ENCODE measurements at places on chromosomes 1 and 21.

DNA sequence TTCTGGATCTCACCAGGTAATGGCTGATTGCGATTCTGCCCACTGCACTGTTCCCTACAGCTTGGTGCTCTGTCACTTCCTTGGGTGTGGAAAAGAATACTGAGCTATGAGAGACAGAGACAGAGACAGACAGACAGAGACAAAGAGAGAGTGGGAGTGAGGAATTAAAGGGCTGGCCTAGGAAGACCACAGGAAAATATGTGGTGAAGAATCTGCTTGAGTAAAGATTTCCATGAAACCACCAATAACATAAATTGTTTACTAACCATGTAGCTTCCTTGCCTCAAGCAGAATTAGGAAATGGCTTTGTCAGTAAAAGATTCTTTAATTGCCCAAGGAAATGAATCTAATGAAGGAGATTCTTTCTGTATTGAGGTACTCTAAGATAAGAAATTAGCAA, 54.4 kb downstream of the MPZL1 start:
- DNase-seq = no peak

DNA sequence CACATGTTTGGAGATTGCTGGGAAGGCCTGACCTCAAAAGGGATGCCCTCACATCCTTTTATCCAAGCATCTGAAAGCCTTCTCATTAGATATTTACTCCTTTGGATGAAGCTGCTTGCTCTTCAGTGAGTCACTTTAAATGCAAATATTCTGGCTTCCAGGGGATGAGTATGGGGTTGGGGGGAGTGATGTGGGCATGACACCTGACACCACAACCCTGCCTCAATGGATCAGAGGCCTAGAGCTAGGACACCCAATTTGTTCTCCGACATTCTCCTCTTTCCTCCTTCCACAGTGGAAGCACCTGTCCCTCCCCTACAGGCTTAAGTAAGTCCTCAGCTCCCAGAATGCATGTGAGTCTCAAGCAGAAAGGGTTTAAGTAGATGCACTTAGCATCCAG, 238.3 kb downstream of the OMA1 start:
- DNase-seq = no peak

DNA sequence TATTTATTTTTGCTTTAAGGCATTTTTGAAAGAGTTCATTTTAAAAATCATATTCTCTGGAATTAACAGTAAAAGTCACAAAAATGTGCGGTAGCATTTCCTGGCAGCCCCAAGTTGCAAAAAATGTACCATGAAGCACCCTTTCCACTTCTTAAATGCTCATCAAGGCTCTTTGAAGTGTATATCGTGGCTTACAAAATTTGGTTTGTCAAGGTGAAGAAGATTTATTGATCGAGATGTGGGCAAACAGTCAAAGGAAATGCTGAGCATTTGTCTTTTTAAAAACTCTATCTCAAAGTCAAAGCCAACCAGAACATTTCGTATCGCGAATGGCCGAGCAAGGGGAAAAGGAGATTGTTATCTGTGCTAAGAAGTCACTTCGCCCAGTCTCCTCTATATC, 277.5 kb upstream of the KAZN start:
- DNase-seq = no peak

DNA sequence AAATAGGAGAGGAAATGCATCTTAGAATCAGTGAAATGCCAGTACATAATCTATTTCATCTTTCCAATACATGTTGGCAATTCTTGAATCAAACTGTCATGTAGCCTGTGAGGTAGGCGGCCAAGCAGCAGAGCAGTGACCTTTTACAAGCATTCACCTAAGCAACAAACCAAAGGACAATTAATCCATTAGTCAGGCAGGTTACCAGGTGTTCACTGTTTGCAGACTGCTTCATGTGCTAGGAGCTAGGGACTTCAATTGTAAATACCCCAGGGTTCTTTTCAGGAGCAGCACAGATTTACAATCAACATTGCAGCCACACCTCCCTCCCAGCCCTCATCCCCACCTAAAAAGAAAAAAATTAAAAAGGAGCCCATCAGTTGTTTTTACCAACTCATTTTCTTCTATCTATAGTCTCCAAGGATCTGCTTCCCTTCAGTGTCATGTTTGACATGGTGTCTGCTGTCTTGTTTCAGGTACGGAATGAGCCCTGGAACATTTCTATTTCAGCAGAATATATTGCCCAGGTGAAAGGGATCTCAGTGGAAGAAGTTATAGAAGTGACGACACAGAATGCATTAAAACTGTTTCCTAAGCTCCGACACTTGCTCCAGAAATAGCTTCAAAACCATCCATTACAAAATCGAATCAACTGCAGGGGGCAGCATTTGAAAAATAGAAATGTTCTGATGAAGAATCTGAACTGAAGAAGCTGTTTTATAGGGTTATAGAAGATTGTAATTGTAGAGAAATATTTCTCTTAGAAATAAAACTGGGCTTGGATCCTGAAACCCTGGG, 23.0 kb downstream of the TATDN3 start:
- no peak for DNase-seq

DNA sequence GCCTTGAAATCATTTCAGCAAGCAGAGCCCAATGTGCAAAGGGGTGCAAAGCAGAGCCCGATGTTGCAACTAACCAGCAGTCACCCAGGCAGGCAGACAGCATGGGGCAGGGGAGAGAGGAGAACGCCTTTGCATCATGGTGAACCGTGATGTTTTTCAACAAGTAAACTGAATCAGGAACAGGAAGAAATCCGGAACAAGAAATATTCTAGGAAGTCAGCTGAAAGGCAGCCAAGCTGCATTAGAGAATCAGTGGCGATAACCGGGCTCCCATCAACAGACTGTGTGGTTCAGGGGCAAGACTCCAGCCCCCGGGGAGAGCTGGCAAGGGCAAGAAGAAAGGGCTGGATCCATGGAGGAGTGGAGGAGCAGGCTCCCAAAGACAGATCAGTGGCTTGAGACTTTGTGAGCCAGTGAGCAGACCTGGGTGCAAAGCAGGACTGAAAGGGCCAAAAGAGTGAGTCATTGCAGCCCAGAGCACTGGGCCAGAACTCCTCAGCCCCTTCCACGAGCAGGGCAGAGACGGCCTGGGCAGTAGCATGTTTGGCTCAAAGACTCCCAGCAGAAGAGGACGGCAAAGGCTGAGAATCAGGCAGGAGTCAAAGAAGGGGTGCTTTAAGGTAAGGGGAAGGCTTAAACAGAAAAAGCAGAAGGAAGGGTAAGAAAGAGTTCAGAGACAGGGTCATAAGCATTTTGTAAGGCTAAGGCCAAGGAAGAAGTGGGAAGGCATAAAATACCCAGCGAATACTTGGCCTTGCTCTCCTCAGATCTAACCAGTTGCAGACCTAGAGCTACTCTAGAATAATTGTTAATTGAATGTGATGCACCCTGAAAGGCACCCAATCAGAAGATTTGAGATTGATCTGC, 155.0 kb downstream of the SETD4 start:
- DNase-seq = no peak

DNA sequence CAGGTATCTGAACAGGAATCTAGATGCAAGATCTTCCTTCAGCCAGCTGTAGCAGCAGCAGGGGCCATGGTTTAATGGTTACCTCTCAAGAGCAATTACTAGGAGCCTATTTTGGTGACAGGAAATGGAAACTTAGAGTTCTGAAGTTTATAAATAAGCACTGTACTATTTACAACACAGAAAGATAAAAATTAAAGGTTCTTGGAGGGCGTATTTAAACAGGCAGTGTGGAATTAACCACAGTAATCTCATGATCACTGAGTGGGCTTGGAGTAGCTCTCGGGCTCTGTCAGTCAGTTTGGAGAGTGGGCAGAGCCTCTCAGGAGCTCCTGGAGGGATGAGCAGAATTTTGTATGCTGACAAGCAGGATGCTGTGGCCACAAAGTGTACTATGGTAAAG, 10.2 kb upstream of the FCRL5 start:
- DNase-seq = no peak

- no peak for DNase-seq
These were observed 280.7 kb downstream of the TM2D1 start for GRCh38 chr1:61444288-61444687.

DNA sequence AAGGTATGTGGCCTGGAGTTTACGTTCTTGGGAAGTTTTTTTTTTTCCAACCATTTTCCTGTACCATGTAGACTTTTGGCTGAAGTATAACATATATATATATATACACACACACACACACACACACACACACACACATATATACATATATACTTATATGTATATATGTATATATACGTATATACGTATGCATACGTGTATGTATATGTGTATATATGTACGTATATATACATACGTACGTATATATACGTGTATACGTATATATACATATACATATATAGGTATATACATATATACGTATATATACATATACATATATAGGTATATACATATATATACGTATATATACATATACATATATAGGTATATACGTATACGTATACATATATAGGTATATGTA, 18.9 kb downstream of the CR1 start:
- DNase-seq = no peak

GRCh38 chr1:86499987-86500593, 31.4 kb downstream of the CLCA1 start:
- DNase-seq = no peak

- DNase-seq = no peak
These were observed 143.0 kb downstream of the DNM3 start for GRCh38 chr1:171984262-171984661.

DNA sequence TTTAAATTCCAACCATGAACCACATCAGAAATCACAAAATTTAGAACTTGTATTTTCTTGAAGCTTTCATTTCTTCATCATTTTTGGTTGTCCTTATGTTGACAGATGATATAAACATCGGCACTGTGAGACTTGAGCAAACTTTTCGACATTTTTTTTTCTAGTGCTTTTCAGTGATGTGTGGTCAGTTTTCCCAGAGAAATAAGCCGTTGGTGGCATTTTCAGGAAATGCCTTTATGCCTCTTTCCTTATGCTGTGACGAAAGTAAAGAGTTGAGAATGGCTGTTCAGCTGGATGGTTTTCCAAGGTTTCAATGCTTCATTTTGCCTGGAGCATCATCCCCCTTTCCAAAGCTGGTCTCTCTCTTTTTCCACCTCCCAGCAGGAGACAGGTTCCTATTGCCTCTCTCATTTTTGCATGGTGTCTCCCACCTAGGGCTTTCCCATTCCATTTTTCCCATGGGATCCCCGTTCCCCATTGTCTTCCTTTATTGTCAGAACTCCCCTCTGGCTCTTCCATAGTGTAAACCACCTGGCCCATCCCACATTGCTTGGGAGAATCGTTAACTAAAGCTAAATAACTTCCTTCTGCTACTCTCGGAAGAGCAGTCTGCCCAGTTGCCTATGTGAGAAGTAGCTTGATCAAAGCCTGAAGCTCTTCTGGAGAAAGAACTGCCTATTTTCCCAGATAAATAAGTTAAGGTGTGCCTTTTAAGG, 61.4 kb upstream of the DYNLT5 start:
- DNase-seq = no peak

DNA sequence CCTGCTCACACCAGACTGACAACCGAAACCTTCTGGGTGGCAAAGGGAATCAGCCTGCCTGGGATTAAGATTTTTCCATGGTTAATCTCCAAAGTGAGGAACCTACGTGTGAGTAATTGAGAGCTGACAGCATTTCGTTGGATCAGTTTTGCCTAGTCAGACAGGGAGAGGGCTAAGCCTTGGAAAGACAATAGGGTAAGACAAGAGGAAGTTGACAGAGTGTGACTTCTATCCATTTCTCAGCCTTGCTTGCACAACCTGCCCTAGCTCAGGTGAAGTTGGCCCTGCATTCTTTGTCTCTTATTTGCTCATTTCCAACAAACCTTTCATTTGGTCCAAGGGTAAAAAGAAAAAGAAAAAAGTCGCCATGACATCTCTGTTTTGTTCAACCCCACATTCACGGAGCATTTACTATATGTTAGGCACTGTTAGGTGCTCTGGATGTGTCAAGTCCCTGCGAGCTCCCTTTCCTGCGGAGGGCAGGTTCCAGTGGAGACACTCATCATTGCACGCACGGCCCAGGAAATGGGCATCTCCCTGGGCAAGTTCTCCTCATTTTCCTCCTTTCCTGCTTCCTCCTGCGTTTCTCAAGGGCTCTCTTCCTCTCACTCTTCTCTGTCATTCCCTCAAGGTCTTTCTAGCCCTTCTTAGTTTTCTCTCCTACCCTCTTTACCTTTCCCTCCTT, 23.3 kb downstream of the KIRREL1 start:
- no peak for DNase-seq

DNA sequence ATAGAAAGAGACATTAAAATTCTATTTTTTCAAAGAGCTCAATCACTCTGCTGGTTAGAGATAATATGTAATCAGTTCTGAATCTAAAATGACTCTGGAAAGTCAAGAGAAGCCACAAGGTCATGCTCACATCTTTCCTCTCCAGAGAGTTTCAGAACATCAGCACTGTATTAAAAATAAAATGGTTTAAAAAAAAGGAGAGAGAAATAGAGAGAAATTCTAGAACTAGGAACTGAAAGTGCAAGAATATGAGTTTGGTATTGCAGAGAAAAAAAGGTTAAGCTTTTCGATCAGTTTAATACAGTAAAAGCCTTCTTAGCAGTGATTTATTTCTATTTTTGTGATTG, 44.0 kb upstream of the DIPK1A start:
- no peak for DNase-seq

DNA sequence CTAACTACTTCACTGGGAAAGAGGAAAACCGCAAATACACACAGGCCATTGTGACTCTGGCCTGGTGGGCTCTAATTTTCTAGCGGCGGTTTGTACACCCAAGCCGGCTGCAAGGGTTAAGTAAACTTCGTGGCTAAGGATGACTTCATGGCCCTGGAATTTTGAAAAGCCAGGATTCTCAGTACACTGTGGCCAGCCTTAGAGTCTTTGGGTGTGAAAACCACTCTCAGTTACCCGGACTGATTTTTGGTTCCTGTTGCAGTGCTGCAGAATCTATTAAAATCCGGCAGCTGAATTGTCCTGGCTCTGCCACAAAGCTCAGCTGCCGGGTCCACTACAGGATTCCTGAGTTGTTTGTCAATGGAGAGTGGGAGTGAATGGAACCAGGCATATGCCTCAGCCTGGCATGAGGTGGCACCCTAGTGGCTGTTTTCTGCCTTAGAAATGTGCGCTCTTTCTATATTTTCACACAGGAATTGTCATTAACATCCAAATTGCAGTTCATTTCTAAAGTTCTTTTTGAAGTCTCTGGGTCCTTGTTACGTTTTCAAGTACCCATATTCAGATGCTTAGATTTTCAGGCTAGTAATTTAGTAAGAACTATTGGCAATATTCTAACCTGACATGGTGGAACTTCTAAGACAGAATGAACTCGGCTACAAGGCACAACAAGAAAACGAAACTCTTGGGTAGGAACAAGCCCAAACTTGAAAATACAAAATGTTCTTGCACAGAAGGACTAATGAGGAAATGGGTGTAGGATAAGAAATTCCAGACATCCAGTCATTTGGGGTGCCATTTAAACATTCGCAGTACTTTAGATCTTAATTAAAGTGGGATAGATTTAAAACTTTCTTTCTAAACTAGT, 255.9 kb downstream of the NFIA start:
- no peak for DNase-seq

GRCh38 chr1:234756066-234756774, 146.2 kb upstream of the IRF2BP2 start:
- no peak for DNase-seq

DNA sequence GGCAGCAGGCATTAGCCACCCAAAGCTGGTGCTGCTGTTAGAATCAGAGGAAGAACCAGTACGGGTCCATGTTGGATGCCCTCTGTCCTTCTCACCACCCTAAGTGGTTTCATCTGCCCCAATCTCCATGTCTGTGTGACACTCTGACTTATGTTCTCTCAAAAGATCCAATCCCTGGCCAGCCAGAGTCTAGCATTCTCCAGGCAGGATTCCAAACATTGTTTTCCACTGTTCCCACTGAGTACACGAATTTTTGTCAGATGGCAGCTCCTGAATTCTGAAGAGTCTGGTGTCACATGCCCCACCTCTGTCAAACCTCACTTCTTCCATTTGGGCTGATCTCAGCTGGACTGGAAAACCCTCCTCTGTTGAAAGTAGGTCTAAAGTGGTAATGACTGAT, 166.0 kb downstream of the DISC1 start:
- DNase-seq = no peak
